PC-3 (cell line): ENCODE measurements at places on chromosomes 5 and 9. TPM values are rescaled to one million over a fixed set of nuclear protein-coding genes. Genes with fewer than 3 reads are reported as not detected.

DNA sequence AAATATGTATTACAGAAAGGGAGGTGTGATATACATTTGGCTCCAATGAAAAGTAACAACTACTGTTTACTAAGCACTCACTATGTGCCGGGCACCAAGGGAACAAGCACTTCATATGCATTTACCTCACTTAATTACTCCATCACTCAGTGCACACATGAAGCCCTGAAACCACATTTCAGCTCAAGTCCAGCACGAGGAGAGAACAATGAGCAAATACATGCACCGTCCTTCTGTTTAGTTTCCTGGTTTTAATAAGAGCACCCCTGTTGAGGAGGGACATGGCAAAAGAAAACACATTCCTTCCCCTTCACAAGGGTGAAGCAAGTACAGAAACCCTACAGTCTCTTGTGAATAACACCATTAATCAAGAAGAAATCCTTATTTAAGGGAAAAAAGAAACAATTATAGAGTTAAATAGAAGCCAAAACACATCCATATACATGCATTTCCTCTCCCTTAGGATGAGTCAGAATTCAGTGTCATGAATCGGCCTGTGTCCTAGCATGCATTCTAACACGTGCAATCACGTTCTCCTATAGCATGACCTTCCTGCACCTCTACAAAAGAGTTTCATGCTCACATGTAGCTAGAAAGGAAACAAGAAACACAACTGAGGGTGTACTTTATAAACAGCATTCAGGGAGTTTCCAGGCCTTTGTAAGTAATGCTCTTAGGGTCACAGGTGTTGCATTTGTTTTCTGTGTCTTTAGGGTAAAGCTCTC, 411.6 kb downstream of the BNC2 start:
- peak; percentile 35 for DNase-seq

GRCh38 chr5:82884821-82885471, 192.2 kb downstream of the TMEM167A start:
- DNase-seq, result no peak

- DNase-seq, result no peak
Measured at GRCh38 chr5:41721516-41721915, 148.7 kb downstream of the OXCT1 start.

DNA sequence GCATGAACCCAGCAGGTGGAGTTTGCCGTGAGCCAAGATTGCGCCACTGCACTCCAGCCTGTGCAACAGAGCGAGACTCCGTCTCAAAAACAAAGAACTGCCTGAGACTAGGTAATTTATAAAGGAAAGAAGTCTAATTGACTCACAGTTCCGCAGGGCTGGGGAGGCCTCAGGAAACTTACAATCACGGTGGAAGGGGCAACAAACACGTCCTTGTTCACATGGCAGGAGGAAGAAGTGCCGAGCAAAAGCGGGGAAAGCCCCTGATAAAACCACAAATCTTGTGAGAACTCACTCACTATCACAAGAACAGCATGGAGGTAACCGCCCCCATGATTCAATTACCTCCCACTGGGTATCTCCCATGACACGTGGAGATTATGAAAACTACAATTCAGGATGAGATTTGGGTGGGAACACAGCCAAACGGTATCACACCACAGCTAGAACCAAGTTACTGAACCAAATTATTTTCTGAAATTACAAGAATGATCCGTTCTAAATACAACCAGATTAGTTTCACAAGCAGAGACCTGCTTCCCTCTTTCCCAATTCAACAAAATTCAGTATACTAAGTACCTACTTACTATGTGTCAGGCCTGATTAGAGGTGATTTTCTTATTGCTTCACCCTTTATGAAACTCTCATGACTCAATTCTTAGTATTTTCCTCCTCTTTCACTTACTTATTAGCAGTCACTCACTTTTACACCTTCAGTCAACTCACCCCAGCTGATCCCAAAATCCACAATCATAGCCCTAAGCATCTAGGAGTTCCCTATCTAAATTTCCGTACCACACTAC, 8.4 kb downstream of the UBTD2 start:
- no peak for DNase-seq

GRCh38 chr9:84916769-84917168, 247.2 kb downstream of the NTRK2 start:
- no peak for DNase-seq

- DNase-seq, result peak; percentile 33
Measured at GRCh38 chr5:68534131-68534940, 318.8 kb downstream of the PIK3R1 start.

DNA sequence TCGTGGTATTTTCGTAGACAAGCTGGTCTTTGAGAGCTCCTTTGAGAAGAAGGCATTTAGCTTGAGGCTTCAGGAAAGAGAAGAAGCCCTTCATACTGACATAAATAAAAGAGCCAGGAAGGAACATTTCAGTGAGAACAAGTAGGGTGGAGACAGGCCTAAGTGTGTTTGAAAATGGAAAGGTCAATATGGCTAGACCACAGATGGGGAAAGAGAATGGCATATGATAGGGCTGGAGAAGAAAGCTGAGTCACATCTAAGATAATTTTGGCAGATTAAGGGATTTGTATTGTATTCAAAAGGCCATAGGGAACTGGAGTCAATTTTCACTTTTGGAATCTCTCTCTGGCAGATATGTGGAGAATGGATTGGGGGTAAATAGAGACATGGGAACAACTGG, 374.9 kb downstream of the TMEM38B start:
- peak; percentile 25 for DNase-seq

- peak; percentile 11 for DNase-seq
Measured at GRCh38 chr5:160649304-160649703, 202.7 kb downstream of the ATP10B start.

DNA sequence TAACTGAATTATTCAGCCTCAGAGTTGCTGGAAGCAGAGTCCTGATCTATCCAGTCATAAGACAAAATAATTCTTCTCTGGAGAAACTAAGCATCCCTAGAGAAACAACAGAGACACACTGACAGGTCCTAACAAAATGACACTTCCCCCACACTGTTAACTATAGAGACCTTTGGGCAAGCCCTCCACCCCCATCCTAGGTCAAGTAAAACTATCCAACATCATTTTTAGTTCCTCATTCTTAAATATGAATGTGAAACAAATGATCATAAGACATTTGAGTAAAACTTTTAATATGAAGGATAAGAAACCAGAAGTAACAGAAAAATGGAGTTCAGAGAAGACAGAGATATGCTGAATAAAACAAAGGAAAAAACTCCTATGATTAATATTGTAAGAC, 30.9 kb downstream of the CNTLN start:
- DNase-seq, result no peak

GRCh38 chr5:139636975-139637408, 11.2 kb upstream of the CXXC5 start:
- DNase-seq, result peak; percentile 42

DNA sequence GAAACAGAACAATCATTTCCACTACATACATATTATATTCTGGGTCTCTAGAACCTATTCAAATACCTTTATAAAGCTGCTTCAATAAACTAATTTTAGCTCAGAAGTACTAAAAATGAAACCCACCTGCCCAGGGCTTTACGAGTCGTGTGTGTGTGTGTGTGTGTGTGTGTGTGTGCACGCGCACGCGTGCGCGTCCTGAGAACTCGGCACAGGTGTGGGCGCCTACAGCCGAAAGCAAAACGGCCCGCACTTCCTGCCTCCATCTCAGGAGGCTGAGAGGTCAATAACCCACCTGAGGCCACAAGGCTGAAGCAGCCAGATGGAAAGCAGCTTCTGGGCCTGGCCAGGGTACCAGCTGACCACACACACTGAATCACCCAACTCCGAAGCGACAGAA, 3.0 kb downstream of the CLPTM1L start:
- no peak for DNase-seq

- DNase-seq, result no peak
Measured at GRCh38 chr9:6581253-6581652, 64.3 kb downstream of the GLDC start.

DNA sequence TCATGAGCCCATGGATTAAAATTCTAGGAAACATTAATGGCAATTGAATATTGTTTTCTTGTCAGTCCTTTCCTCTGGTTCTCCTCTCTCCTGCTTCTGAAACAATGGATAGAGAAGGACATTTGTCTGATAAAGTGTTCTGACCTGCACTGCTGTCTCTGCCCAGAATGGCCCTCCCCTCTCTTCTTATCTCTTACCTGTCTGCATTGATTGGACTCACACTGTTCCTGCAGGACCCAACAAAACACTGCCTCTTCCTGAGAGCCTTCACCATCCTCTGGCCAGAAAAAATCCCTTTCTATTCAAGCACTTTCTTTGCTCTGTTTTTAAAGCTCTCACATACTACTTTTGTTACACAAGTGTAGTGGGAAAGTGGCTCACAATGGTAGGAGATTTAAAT, 143.8 kb upstream of the DHFR start:
- no peak for DNase-seq

DNA sequence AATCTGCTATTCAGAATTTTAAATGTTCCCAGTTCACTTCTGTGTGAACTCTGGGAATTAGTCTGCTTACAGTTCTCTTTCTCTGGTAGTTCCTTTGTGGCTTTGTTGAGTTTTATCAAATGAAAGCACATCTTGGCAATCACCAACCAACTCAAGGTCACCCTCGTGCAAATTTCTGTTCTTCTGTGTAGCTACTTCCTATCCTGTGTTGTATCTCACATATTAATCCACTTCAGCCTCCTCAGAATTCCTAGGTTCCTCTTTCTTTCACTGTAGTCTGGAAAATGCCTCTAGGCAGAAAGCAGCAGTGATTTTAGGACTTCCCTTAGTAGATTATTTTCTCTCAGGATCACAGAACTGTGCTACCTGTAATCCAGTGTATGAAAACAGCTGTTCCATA, 100.3 kb downstream of the AUH start:
- DNase-seq, result no peak

GRCh38 chr5:35598707-35599370, 18.8 kb upstream of the SPEF2 start:
- DNase-seq, result peak; percentile 39

DNA sequence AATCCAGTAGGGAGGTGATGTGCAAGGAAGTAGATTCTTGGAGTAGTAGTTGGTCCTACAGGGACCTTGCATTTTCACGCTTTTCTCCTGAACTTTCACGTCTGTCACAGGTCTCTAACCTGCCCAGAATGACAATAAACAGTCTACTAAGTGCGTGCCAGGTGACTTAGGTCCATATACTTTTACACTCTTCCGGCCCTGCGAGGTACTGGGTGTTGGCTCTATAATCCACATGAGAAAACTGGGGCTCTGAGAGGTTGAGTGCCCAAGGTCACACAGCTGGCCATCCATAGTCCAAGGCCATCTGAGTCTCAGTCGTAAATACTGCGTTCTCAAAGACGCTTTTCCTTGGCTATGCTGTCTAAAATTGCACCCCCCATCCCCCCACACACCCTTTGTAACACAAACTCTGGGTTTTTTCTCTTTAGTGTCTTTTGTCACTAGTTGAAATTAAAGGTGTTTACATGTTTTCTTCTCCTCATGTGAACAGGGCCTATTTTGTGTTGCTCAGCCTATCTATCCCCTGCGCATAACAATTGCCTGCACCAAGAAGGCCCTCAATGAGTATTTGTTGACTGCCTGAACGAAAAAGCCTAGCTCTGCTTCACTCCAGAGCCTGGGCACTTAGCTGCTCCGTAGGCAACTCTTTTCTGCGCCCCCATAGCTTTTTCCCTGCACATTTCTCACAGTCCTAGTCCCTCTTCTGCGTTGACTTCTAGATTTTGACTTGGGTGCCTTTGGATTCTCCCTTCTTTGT, 943 bp downstream of the SFXN1 start:
- no peak for DNase-seq

- DNase-seq, result no peak
Measured at GRCh38 chr9:109310486-109310901, 10.4 kb downstream of the EPB41L4B start.

DNA sequence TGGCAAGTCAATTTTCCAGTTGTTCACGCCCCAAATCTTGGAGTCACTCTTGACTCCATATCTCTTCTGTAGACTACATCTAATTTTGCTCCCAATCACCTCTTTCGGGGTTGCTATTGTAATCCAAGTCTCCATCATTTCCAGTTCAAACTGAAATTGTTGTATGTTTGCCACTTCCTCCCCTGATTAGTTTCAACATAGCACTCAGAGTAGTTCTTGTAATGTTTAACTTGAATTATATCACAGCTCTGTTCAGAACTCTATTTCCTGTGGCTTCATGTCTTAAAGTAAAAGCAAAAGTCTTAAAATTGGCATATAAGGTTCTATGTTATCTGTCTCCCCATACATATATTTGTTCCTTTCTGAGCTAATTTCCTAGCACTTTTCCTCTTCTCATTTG, 348.5 kb upstream of the RIOK2 start:
- no peak for DNase-seq

- DNase-seq, result no peak
Measured at GRCh38 chr5:169433221-169433651, 132.3 kb upstream of the SLIT3 start.

DNA sequence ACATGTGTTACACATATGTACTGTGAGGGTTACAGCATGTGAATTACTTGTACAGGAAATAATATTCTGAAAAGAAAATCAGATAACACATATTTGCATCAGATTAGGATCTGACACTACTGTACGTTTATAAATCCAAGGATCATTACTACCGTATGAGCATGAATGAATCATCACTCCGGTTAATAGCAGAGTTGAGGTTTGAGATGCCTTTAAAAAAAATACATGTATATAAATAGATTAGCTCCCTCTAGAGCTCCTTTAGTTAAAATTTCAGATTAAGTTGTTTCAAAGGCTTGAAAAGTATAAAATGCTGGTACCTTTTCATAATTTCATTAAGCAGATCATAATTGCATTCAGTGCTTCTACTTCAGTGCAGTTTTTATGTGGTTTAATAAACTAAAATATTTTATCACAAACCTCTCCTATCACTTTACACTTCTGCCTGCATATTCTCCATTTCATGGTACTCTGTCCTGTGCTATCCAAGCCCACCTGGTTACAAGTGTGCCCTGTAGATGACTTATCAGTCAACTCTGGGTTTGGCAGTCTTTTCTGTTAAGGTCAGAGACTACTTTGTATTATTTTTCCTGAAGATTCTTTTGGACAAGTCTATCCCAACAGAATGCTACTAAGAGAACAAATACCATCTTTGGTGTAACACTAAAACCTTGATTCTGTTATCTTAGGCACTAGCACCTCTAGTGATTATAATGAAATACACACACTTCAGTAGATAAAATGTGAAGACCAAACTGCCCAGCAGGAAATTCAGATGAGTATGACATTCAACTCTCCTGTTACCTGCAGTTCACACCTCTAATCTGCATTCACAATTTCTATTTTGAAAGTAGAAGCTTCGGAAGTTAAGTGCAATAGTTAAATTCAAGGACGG, 48.0 kb upstream of the POU5F2 start:
- DNase-seq, result peak; percentile 90

- DNase-seq, result no peak
Measured at GRCh38 chr5:39757131-39757530, 332.4 kb upstream of the DAB2 start.

The SHISAL2B gene
- 0.62 TPM in 1 of 2 replicates, not detected in the other for total RNA-seq

The MEIKIN gene
- not detected in 2 replicates for total RNA-seq

The GMCL2 gene
- total RNA-seq, result not detected in 2 replicates

The IFNA17 gene
- total RNA-seq, result not detected in 2 replicates

The ANKRD18B gene
- total RNA-seq, result 5.4 and 13.5 TPM in 2 replicates
